Airway epithelial cell (primary cell): ENCODE measurements at places on chromosomes 11 and 22. TPM values are rescaled to one million over a fixed set of nuclear protein-coding genes. Genes with fewer than 3 reads are reported as not detected.

Gene ACCS
- total RNA-seq, result 0.98 and 3.7 TPM in 2 replicates

Gene OR52I2
- total RNA-seq, result not detected in 2 replicates

Gene OR8A1
- total RNA-seq, result not detected in 2 replicates

Gene TEX54
- not detected in 2 replicates for total RNA-seq

Gene ZDHHC5
- 35.3 and 50.7 TPM in 2 replicates for total RNA-seq

Gene GRAMD1B
- total RNA-seq, result 0.46 and 1.4 TPM in 2 replicates

Gene SOX10
- total RNA-seq, result not detected in 2 replicates

Gene NOX4
- total RNA-seq, result 1.2 and 1.3 TPM in 2 replicates

Gene UNC93B1
- 18.9 and 26.2 TPM in 2 replicates for total RNA-seq
